Neuronal stem cell (in vitro differentiated cells): ENCODE measurements at places on chromosomes 4 and X.
A peak's percentile ranks its signal among the peaks of the same experiment; 100 is the strongest.

GRCh38 chr4:11650801-11651596 lies 222.3 kb upstream of the HS3ST1 start:
- DNase-seq: no peak

DNA sequence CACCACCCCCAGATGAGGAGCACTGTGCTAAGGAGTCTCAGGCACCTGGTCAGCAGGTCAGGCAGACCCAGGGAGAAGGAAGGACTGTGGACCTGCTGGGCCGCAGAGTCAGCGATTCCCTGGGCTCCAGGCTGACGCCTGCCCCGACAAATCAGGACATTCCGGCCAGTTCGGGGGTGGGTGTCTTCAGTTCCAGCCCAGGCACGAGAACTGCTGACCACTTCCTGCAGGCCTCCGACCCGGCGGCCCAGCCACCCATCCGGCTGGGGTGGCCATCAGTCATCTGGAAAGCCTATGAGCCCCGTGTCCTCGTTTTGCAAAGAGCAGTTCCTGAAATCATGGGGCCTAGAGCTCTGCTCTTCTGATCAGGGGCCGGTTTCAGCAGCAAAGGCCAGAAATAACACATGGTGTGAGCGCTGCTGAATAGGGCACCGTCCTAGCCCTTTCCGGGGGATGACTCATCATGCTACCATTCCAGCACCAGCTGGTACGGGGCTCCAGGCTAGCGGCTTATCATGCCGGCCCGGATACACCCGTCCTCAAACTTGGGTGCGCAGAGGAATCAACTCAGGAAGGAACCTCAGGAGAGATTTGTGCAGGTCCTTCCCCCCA lies 7.8 kb upstream of the SH3TC1 start:
- DNase-seq: no peak

DNA sequence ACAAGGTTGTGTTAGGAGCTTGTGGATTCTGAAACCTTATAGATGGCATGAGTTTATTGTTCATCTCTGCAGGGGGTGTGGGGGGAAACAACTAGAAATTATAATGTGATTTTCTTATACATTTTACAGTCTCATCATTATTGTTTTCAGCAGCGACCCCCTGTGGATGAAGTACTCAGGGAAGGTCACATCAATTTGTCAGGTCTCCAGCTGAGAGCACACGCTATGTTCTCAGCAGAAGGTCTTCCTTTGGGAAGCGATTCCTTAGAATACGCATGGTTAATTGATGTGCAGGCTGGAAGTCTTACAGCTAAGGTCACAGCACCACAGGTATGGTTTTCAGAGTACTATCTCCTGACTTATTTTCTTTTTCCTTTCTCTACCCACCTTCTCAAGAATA lies 72.2 kb downstream of the BLTP1 start:
- peak; percentile 5 for DNase-seq

DNA sequence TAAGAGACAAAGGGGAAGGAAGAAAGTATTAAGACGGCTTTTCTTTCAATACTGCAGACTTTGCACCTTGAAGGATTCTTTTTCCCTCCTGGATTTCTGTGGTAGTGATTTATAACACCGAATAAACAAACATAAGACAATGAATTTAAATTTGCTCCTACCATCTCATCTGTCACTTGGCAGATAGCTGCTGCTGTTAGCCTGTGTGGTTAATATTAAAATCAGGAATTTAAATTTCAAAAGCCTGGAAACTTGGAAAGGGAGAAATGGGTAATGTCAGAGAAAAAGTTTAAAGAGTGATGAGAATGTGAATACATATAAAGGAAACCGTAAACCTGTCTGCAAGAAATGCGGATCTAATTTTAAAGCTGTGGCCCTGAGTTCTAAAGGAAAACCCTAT lies 3.4 kb downstream of the FAM149A start:
- no peak for DNase-seq

DNA sequence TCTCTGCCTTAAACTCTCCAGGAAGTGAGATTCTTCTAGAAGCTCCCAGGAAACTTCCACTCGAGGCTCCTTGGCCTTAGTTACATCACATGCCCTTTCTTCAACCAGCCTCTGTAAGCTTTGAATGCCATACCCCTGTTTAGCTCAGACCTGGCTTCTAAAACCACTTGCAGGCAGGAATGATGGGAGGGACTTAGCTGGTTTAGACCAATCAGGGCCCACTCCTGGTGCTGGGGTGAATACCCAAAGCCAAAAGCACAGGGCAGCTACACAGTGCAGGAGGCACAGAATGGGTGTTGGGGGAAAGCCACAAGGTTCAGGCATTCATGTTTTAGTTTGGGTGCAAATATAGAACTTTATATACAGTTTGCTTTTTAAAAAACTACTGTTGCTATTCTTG lies 296.2 kb downstream of the FRMPD4 start:
- DNase-seq: no peak

DNA sequence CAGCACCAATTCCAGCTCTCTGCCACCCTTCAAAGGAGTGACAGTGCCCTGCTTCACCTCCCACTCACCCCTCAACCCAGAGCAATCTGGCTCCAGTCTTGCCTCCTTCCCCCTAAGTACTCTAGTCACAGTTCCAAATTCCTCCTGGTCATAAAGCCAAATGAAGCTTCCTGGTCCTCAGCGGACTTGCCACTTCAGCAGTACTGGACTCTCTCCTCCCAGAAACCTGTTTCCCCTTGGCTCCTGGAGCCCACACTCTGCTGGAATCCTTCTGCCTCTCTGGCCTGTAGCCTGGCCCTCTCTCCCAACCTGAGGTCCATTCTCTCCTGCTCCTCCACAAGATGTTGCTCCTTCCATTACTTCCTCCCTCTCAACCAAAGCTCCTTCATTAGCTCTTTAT lies 52.6 kb upstream of the MTM1 start:
- no peak for DNase-seq

- no peak for DNase-seq
Measured at GRCh38 chr4:69239557-69240168, 25.1 kb upstream of the UGT2B11 start.

- DNase-seq: peak; percentile 65
Measured at GRCh38 chr4:108166441-108167315, 2.1 kb downstream of the LEF1 start.

- no peak for DNase-seq
Measured at GRCh38 chrX:126820700-126821420, 1.3 kb downstream of the PRR32 start.

- no peak for DNase-seq
Measured at GRCh38 chr4:148514581-148514980, 72.4 kb upstream of the NR3C2 start.

DNA sequence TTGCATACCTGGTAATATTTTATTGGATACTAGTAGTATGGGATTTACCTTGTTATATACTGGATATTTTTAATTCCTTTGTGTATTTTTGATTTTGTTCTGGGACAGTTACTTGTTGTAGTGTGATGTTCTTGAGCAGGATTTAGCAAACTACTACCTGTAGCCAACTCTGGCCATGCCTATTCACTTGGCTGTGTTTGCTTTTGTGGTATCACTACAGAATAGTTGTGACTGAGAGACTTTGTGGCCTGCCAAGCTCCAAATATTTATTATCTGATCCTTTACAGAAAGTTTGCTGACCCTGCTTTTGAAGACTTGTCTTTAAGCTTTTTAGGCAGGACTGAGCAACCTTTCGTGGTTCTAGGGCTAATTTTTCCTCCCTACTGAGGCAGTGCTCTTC lies 17.8 kb downstream of the ZCCHC4 start:
- no peak for DNase-seq

- no peak for DNase-seq
Measured at GRCh38 chr4:159341522-159341921, 238.6 kb downstream of the RAPGEF2 start.
